ENCODE measurements at places on chromosomes 3 and 15.

- DNase-seq: no peak
These were observed 7.2 kb upstream of the MGLL start for GRCh38 chr3:127829537-127829936.

DNA sequence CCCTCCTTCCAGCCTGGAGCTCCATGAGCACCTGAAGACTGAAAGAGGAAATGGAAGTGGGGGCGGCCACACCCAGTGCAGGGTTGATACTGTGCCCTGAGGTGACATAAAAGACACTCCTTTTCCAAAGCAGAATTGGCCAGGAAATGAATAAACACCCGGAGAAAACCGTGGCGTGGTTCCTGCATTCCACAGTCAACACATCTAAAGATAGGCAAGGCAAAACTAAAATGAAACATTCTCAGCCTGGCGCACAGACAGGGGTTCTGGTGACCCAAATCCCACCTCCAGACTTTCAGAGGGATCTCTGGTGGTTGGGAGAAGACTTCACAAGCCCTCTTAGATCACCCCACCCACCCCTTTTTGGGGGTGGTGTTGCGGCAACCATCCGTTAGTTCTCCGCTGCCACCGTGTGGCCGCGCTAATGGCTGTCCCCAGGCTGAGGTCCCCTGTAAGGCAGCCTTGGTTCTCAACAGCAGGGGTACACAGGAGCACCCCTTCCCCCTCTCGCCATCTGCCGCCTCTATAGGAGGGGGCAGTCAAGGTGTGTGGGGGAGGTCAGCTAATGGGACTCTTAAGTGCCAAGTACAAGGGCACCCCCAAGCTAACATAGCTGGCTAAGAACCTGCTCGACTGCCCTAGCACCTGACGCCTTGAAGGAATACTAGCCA lies 2.5 kb upstream of the MST1R start:
- peak; percentile 52 for DNase-seq

GRCh38 chr3:33962396-33962795 lies 164.0 kb downstream of the PDCD6IP start:
- no peak for DNase-seq

DNA sequence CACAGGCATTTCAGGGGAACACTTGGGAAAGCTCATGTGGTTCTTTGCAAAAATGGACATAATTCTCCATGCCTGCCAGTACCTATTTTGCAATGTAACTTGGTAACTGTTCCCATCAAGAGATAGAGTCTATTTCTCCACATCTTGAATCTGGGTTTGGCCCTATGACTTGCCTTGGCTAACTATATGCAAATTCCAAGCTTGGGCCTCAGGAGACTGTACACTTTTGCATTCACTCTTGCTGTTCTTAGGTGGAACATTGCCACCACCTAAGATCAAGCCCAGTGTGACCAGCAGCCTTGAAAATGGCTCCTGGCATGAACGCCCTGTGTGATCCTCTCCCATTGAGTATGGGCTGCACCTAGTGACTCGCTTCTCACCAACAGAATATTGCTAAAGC lies 19.8 kb upstream of the SMAD6 start:
- DNase-seq: no peak

GRCh38 chr3:127299276-127299675 lies 11.4 kb upstream of the PRR20G start:
- DNase-seq: no peak

DNA sequence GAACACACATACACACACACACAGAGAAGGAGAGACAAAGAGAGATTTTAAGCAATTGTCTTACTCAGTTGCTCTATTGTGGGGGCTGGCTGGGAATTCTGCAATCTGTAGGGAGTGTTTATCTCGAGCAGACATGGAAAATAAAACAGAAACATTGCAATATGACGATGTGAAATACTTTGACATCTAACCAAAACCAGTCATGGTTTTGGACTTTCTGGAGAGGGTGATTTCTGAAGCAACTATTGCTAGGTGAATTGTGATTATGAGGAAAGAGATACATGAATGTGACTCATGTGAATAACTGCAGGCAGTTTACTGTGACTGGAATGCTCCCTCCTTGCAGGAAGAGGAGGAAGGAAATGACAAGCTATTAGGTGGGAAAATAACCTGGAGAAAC lies 12.3 kb upstream of the PHLDB2 start:
- DNase-seq: no peak

- DNase-seq: no peak
These were observed 5.7 kb upstream of the CSPG4 start for GRCh38 chr15:75718328-75718727.

GRCh38 chr3:160047876-160048275 lies 59.2 kb downstream of the IL12A start:
- DNase-seq: no peak

DNA sequence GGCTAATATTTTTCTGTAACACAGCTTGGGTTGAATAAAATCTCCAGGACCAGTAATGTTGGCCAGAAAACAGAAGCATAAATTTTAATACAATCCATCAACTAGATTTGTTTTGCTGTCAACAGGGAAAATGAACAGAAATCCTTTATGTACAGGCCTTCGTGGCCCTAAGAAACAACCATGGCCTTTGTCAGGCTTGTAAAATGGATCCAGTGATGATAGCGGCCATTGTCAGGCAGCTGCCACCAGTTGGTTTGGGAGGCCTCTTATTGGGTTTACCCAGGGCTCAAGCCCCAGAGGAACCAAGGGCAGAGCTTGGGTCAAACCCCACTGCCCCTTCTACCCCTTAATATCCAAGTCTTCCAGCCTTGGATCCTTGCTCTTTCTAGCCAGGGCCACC lies 5.6 kb upstream of the FYCO1 start:
- no peak for DNase-seq

- no peak for DNase-seq
These were observed at the start of gene DPPA4 for GRCh38 chr3:109337393-109337792. DPPA4 (minus strand) TSS chr3:109337546; CDS start chr3:109337517, 29 bp downstream.
